ENCODE measurements at places on chromosomes 13 and 19.

GRCh38 chr13:82560889-82561288 lies 1321.4 kb downstream of the SLITRK1 start:
- DNase-seq, result no peak

DNA sequence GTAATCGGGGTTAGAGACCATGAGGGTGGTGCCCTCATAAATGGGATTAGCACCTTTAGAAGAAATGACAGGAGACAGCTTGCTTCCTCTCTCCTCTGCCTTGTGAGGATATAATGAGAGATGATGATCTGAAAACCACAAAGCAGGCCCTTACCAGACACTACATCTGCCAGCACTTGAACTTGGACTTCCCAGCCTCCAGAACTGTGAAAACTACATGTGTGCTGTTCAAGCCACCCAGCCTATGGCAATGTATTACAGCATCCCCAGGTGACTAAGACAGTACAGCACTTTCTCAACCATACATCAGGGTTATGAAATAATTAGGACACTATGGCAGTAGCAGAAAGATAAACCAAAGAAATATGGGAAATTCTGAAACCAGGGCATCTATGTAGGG lies 7.4 kb downstream of the ZNF564 start:
- DNase-seq, result no peak

GRCh38 chr19:10636304-10636972 lies 11.1 kb downstream of the SLC44A2 start:
- no peak for DNase-seq

- no peak for DNase-seq
Measured at GRCh38 chr13:66899955-66900354, 330.2 kb downstream of the PCDH9 start.

DNA sequence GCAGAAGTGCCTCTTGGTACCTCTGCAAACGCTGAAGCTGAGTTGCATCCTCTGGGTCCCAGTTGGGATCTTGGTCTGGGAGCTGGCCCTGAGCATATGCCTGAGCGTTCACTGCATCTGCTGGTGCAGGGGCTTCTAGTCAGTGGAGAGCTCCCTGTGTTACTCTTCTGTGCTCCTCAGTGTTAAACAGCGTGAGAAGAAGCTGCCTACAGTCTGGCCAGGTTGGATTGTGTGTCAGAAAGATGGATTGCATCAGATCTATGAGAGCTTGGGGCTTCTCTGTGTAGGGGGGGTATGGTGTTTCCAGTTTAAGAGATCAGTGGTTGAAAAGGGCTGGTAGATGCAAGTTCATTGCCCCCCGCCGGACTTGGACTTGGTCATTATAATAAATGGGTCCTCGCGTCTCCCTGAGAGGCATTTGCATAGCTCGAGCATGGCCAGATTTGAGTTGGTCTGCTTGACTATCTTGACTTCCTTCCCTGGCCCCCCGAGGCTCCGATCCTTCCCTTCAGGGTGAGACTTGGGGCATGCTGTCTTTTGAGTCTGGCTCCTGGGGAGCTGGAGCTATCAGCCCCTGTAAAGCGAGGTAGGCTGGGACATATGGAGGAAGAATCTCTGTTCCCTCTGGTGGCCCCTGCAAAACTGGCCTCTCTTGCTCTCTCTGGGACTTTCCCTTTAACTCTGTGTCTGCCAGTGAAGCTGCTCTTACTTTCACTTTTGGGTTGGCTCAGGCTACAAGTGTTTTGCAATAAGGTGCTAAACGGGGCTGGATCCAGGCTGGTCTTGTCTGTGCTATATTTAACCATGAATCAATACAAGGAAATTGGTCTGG lies 52.9 kb downstream of the OR10H4 start:
- DNase-seq, result peak; percentile 9

GRCh38 chr19:49447485-49448431 lies 3.9 kb downstream of the PIH1D1 start:
- DNase-seq, result no peak

GRCh38 chr19:51135986-51136762 lies 5.9 kb upstream of the SIGLEC7 start:
- no peak for DNase-seq

GRCh38 chr13:107866941-107867623 lies 348.3 kb downstream of the LIG4 start:
- DNase-seq, result no peak

GRCh38 chr13:114096031-114096485 lies 36.4 kb downstream of the RASA3 start:
- DNase-seq, result no peak

GRCh38 chr19:54188215-54188871 lies 1.0 kb downstream of the MBOAT7 start:
- DNase-seq, result peak; percentile 54

GRCh38 chr19:55087542-55087901 lies 11.9 kb downstream of the EPS8L1 start:
- no peak for DNase-seq

DNA sequence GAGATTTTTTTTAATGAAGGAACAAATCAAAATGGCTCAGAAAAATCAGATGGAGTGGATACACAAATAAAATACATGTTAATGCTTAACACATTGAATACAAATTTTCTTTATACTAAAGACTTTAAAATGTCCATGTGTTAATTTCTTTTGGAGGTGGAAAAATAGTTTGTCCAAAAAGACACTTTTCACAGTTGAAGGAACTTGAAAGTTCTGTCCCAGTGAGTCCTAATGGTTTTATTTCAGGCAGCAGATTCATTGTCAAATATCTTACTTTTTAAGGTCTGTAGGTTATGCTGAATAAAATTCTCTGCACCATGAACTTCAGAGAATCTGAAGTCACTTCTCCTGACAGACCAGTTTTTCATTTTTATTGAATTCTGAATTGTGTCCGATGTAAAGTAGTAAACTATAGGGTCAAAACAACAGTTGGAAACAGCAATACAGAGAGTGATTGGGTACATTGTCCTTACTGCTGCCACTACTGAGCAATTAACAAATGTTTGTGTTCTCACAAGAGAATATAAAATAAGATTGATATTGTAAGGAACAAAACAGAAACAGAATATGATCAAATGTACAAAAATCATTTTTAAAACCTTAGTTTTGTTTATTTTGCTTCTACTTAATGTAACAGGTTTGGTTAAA lies 1.6 kb downstream of the LPAR6 start:
- no peak for DNase-seq

- no peak for DNase-seq
Measured at GRCh38 chr19:12526542-12526941, 24.7 kb downstream of the ZNF564 start.

- no peak for DNase-seq
Measured at GRCh38 chr19:15252398-15253018, 20.3 kb upstream of the EPHX3 start.

GRCh38 chr13:100917011-100917410 lies 242.4 kb upstream of the TMTC4 start:
- DNase-seq, result no peak

- DNase-seq, result no peak
Measured at GRCh38 chr19:17582613-17583012, 27.2 kb downstream of the COLGALT1 start.
